Placental pericyte (primary cell): ENCODE measurements at places on chromosomes 7 and 10. TPM values are rescaled to one million over a fixed set of nuclear protein-coding genes. Genes with fewer than 3 reads are reported as not detected.

The KLF14 gene
- total RNA-seq = 0.14 and 0.22 TPM in 2 replicates

The UPF2 gene
- total RNA-seq = 13.8 and 14.2 TPM in 2 replicates

The SOSTDC1 gene
- not detected in 2 replicates for total RNA-seq

The CAV2 gene
- total RNA-seq = 37.9 and 183 TPM in 2 replicates

The CYP2C8 gene
- not detected in 2 replicates for total RNA-seq

The MYL10 gene
- total RNA-seq = not detected in 2 replicates

The FAM24A gene
- total RNA-seq = not detected in 2 replicates

The CPN1 gene
- not detected in 2 replicates for total RNA-seq

The PTPRZ1 gene
- total RNA-seq = 0.29 TPM in 1 of 2 replicates, not detected in the other

The TRPV6 gene
- not detected in 2 replicates for total RNA-seq

The TAS2R3 gene
- total RNA-seq = 0.72 and 2.0 TPM in 2 replicates

The CLDN4 gene
- total RNA-seq = 0.22 TPM in 1 of 2 replicates, not detected in the other

The RHOBTB1 gene
- 14.9 and 31.1 TPM in 2 replicates for total RNA-seq

The PON1 gene
- not detected in 2 replicates for total RNA-seq

The RAPGEF5 gene
- total RNA-seq = 0.29 and 0.44 TPM in 2 replicates

The SLC16A12 gene
- 0.14 and 0.22 TPM in 2 replicates for total RNA-seq

The CLRN3 gene
- not detected in 2 replicates for total RNA-seq

The ADAM12 gene
- total RNA-seq = 30.4 and 63.7 TPM in 2 replicates

The AKR1C4 gene
- not detected in 2 replicates for total RNA-seq

The PGAM2 gene
- 0.44 TPM in 1 of 2 replicates, not detected in the other for total RNA-seq

The VAX1 gene
- not detected in 2 replicates for total RNA-seq

The IMMP2L gene
- total RNA-seq = 4.3 and 5.0 TPM in 2 replicates

The AMPH gene
- total RNA-seq = 0.22 and 1.4 TPM in 2 replicates

The CHAT gene
- not detected in 2 replicates for total RNA-seq

The ADAM22 gene
- total RNA-seq = under 0.01 and 0.86 TPM in 2 replicates

The CADPS2 gene
- total RNA-seq = 7.7 and 19.9 TPM in 2 replicates

The UNCX gene
- total RNA-seq = not detected in 2 replicates

The NODAL gene
- not detected in 2 replicates for total RNA-seq

The LRRN3 gene
- total RNA-seq = 3.7 and 4.0 TPM in 2 replicates

The MRLN gene
- total RNA-seq = not detected in 2 replicates

The CDK14 gene
- 16.2 and 33.9 TPM in 2 replicates for total RNA-seq

The TMEM120A gene
- total RNA-seq = 19.0 and 38.7 TPM in 2 replicates

The SPDYE9 gene
- total RNA-seq = not detected in 2 replicates

The MALRD1 gene
- not detected in 2 replicates for total RNA-seq

The HKDC1 gene
- 0.14 and 2.6 TPM in 2 replicates for total RNA-seq
